ENCODE measurements at places on chromosomes 16 and 17.

DNA sequence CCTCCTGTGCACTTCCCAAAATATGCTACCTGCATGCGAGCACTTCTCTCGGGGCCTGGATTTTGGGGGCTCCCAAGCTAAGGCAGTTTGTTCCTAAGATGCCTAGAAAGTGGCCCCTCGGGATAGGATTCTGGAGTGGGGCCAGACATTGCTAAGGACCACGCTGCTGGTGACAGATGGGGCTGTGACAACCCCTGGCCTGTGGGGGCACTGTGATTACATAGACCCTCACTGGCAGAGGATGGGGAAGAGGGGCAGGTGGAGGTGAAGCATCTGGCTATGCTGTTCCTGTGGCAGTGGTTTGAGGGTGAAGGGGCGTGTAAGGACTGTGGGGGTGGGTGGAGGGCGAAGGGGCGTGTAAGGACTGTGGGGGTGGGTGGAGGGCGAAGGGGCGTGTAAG is 128.4 kb downstream of the ENGASE start:
- DNase-seq = no peak

DNA sequence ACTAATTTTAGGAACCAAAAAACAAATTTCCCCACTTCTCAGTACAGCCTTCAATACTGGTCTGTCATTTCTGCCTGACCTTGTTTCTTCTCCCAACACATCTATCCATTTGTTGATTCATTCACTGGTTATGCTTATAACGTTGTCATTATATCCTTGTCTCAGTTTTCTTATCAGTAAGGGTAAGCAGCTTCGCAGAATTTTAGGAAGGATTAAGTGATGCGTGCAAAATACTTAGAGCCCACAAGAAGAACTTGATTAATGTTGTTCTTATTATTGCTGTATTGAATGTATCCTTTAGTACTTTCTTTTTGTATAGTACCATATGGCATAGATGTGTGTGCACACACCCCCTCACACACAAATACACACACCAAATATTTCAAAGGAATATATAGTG is 403.5 kb upstream of the HSBP1 start:
- no peak for DNase-seq

DNA sequence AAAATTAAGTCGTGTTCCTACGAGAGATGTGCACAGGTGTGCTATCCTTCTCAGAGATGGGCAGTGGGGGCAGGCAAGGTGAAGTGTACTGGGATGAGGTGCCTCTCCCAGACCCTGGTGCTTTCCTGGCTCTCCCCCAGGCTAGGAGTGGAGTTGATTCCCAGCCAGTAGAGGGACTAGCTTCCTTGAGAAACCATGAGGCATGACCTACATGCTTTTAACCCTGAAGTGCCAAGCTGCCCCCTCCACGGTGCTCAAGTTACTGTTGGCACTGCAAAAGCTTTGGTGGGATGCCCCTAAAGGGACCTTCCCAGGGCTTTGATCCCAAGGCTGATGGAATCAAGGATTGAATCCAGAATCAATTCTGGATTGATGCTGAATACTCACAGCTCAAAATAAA is 47.0 kb upstream of the SREBF1 start:
- no peak for DNase-seq

DNA sequence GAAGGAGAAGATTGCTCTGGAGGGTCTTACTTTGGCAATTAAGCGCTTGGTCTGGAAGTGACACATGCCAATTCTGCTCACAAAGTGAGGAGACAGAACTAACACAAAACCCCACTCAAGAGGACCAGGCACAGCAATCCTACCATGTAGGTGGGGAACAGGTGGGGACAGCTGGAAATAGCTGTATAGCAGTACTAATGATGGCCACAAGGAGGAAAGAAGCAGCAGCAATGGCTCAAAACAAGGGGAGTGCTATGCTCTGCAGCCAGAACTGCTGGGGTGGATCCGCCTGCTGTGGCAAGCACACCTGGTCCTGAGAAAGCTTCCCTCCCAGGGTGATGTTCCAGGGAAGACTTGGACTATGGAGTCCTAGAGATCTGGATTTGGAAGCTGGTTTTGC is 17.0 kb upstream of the TMEM132E start:
- DNase-seq = no peak

GRCh38 chr17:57505841-57506773 is 239.0 kb downstream of the CCDC182 start:
- DNase-seq = no peak
